ENCODE measurements at places on chromosomes 4 and X.

DNA sequence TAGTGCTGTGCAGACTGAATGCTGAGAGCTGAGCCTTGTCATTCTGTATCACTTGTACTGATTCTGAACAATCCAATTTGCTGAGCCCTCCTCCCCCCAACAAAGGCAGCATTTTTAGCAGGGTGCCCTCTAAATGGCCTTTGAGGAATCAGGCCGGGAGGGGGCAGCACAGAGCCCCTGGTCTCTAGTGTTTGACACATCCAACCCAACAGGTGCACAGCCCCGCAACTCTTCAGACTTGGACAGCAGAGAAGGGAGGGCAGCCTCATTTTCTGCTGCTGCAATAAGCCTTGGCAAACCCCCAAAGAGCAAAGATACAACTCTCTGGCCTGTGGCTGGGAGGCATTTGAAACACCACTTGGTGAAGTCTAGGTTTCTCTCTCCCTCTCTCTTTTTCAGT, 3.4 kb downstream of the ATP1B4 start:
- no peak for DNase-seq

DNA sequence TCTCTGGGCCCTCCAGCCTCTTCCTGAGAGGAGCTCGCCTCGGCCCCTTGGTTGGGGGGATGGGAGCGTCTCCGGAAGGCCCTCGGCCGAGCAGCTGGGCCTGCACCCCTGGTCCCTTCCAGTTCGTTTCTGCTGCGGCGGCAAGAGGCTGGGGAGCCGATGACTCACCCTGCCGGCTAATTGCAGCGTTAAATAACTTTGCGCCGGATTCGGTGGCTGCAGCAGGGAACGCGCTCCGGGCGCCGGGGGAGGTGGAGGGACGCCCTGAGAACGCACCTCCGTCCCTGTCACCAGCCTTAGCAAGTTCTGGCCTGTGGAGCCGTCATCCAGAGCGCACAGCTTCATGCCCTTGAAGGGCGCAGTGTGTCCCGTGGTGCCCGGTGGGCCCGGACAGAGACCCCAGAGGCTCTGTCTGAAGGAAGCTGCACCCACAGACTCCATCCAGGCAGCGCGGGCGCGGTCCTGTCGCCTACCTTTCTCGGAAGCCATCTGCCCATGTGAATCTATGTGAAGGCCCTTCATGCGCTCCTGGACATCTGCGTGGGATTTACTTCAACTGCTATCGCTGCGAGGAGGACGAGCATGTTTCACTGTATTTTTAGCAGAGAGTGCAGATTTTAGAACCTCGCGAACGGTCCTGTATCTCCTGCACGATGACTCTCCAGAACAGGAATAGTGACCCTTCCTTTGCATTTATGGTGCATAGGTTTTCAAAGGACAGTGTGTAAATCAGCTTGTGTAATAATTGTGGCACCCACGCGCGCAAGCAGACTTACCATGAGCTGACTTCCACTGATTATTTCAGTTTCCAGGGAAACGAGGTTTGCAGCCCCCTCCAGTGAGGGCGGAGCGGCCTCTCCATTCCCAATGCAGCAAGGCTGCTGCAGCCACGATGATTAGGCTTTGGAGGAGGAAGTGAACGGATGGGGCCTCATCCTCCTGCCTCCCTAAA, 1.7 kb upstream of the TMEM271 start:
- no peak for DNase-seq

- DNase-seq: no peak
These were observed 129.7 kb upstream of the FTHL17 start for GRCh38 chrX:31201503-31201902.

GRCh38 chrX:47283015-47283771, 50.4 kb downstream of the USP11 start:
- DNase-seq: no peak

GRCh38 chr4:46081674-46082073, 42.2 kb downstream of the GABRG1 start:
- DNase-seq: no peak

DNA sequence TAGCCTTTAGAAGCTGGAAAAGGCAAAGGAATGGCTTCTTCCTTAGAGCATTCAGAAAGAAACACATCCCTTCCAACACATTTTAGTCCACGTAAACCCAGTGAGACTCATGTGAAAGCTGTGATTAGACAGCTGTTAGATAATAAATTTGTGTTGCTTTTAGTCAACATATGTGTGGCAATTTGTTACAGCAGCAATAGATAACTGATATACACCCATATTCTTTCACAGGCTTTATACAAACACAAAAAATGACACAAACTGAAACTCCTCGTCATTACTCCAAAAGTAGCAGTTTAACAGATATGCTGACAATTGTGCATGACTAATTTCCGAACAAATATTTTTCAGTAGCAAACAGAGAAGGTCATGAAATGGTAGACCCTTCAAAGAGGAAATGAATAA, 65.3 kb downstream of the ANTXR2 start:
- DNase-seq: no peak

GRCh38 chr4:186829097-186829496, 105.4 kb upstream of the FAT1 start:
- DNase-seq: no peak

DNA sequence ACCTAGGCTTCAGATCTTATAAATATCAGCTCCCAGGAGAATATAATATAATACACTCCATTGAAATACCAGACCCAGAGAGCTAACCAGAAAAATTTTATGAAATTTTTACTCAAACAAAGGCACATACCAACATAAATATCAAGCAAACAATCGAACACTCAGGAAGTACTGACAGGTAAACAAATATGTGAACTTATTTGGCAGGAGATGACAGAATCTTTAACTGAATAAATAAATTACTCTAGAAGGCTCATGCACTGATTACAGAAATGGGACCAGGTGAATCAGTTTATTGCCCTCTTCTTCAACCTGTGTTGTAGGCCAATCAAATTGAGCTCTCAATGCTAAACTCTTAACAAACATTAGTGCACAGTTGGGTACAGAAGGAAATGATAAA, 225.2 kb upstream of the PABPC4L start:
- DNase-seq: no peak

GRCh38 chr4:125649452-125649851, 334.7 kb downstream of the FAT4 start:
- DNase-seq: no peak
